ENCODE measurements at places on chromosomes 13 and 19.

DNA sequence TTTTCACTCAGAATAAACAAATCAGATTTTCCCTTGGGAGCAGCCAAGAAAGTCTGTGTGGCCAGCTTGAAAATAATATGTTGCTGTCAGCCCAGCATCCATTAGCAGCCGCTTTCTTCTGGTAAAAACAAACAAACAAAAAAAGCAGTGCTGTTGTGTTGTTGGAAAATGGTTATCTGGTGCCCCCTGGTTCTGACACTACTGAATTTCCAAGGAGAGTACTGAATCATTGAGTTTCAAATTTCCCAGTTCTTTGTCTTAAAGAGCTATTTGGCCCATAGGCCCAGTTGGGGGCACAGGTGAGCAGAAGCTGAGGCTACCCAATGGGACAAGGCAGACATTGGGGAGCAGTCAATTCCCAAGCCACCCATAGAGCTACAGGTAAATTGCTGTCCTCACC, 995.9 kb downstream of the UQCRFS1 start:
- no peak for DNase-seq

DNA sequence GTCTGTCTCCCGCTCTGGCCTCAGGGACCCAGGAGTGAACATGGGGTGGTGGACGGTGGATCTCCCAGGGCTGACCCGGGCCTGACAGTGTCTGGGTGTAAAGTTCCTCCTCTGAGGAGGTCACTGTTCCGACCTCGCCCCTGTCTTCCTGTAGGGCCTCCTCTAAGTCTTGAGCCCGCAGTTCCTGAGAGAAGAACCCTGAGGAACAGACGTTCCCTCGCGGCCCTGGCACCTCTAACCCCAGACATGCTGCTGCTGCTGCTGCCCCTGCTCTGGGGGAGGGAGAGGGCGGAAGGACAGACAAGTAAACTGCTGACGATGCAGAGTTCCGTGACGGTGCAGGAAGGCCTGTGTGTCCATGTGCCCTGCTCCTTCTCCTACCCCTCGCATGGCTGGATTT, at the start of gene SIGLEC9:
TSS of gene SIGLEC9 (plus strand) at position 178 of the 400 bp plus-strand sequence. CDS start at position 247, 69 bp downstream.
- no peak for DNase-seq

- DNase-seq, result peak; percentile 76
These were observed 97.0 kb downstream of the INSR start for GRCh38 chr19:7197119-7197759.

DNA sequence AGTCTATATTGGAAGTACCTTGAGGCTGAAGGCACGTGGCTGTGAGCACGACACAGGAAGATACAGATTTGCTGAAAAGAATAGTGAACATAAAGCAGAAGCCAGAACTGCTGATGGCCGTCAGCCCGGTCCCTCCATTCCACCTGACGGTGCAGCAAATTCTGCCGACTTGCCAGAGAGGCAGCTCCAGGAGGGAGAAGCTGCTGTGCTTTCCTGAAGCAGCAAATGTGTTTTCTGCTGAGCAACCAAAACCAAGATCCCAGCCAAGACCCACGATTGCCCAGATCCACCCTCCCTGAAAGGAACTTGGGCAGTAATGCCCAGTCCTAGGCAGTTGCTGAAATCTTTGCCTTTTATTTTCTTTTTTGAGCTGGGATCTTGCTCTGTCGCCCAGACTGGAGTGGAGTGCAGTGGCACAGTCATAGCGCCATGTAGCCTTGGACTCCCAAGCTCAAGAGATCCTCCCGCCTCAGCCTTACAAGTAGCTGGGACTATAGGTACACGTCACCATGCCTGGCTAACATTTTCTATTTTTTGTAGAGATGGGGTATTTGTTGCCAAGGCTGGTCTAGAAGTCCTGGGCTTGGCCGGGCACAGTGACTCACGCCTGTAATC, 7.0 kb upstream of the RCN3 start:
- DNase-seq, result no peak

- no peak for DNase-seq
These were observed 19.3 kb downstream of the ENOX1 start for GRCh38 chr13:43767341-43767931.

Measured in effector CD4-positive, alpha-beta T cell (primary cell).